ENCODE measurements at places on chromosomes 7 and 10.
A peak's percentile ranks its signal among the peaks of the same experiment; 100 is the strongest.

DNA sequence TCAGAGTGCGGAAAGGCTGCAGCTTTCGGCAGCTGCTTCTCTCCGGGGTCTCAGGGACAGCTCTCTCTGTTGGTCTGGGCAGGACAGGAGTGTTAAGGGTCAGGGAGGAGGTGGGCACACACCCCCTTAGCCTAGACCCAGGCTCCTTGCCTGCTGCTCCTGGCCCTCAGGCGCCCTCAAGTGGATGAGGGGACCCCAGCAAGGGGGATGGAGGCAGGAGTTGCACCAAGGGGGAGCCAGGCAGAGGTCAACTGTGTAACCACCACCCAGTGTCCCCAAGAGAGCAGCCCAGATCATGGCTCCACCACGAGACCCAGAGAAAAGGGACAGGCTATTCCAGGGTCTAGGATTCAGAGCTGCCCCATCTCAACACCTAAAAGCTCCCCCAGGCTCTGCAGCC is 26.9 kb downstream of the SPOCK2 start:
- no peak for DNase-seq

DNA sequence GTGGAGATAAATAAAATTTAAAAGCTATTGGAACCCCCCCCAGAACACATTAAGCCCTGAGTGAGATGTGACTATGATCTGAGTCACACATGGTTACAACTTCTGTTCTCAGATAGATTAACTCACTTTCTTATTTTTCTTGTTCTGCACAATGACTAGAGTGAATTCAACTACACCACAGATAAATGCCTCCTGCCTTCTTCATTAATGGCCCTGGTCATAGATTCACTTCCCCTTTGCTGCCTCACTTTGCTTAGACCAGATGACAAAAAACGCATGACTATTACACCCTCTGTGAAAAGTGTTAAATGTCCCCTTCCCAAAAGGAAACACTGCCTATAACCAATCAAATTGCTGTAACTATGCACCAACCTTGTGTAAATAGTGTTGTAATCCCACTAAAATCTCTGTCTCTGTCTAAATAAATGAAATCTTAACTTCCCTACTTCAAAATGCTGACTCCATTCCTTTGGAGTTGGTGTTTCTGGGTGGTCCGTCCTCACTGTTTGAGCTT is 49.4 kb downstream of the AKR1D1 start:
- DNase-seq = no peak

DNA sequence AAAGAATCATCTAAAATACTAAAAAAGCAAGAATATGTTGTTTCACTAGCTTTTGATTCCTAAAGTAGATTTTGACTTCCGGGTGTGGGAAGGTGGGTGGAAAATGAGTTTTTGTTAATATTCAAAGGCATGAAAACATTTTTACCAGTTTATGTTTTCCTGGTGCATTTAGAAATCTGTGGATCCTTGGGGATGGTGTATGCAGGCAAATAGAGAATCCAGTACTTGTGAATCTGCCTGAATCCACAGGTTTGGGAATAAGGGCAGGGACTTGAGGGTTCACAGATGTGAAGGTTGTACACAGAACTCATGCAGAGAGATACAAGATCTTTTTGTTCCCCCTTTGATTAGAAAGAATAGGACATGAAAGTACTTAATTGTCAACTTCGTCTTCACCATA is 22.4 kb downstream of the AUTS2 start:
- DNase-seq = no peak

- DNase-seq = peak; percentile 32
Measured at GRCh38 chr10:35843524-35844181, 201.6 kb upstream of the FZD8 start.

GRCh38 chr10:35882422-35883150 is 240.5 kb upstream of the FZD8 start:
- DNase-seq = no peak

- no peak for DNase-seq
Measured at GRCh38 chr10:104640339-104641186, 527 bp upstream of the SORCS3 start.

- DNase-seq = no peak
Measured at GRCh38 chr7:41878309-41879295, 175.7 kb upstream of the INHBA start.

DNA sequence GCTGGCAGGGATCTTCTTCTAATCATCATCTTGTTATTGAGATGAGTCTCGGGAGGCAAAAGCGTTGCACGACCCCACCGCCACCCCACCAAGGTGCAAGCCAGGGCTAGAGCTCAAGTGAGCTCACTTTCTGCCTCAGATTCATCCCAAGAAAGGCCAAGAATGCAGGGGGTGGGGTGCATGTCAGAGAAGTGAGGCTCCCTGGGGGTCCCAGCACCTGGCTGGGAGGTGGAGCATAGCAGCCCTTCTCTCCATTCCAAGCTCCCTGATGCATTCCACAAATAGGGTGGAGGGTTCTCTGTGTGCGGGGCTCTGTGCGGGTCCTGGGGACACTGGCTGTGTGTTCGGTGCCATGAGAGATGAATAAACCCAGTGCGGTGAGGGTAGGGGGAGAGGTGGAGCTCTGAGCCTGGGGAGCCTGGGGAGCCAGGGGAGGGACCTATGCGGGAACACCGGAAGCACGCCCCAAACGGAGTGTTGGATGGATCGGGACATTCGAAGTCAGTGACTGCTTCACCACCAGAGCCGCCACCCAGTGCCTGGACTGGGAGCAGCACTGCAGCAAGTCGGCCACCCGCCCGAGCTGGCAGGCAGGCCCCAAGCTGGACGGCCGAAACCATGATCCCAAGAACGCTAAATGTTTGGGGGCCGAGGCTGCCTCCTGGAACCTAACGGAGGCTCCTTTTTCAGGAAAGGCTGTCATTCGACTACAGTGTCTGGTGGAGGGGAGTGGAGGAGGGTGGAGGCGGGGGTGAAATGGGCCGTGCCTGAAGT is 17.9 kb upstream of the HMX3 start:
- no peak for DNase-seq

DNA sequence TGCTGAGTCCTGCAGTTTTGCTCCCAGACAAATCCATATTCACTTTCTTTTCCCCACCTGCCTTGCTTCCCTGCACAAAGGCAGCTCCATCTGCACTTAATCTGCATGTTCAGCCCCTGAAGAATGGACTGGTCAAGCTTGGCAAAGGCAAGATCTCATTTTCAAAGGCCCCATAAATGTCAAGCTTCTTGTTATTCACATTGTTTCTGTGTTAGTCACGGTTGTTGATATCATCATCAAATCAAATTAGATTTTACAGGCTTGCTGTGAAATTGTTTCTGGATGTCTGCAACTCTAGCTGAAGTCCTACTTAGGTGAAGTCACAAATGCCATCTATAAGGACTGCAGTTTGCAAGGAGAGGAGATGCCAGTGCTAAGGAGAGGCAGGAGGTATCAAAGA is 91.0 kb downstream of the GPAM start:
- DNase-seq = no peak

DNA sequence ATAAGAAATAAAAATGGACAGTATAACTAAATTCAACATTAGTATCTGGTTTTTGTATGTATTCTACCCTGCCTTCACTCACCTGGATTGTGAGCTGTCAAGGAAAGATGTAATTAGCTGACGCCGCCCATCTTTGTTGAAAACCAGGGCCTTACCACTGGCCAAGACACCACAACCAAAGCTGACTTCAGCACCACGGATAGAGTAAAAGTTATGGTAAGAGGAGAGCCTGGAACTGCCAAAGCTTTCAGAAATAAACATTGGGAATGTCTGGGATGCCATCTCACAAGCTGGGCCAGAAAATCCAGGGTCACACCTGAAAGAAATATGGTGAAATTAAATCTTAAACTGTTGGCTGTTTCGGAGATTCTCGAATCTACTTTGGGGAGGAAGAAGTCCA is 190.1 kb upstream of the SLC26A5 start:
- no peak for DNase-seq
